ENCODE measurements at places on chromosomes 2 and 18.

GRCh38 chr18:1499265-1499664 is 594.6 kb downstream of the ADCYAP1 start:
- DNase-seq: no peak

- no peak for DNase-seq
These were observed 118.7 kb downstream of the EPB41L3 start for GRCh38 chr18:5424903-5425664.

DNA sequence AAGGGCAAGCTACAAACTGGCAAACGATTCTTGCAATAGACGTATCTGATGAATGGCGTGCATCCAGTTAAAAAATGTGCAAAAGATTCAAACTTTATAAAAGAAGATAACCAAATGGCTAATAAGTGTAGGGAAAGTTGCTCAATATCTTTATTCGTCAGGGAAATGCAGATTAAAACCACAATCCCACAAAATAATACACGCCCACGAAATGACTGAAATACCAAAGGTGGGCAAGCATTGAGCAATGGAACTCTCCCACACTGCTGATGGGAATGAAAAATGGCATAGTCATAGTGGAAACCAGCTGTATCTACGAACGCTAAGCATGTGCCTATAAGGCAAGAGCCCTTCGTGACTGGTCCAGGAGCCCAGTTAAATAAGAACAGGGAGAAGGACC is 168.6 kb upstream of the SIX2 start:
- DNase-seq: no peak

DNA sequence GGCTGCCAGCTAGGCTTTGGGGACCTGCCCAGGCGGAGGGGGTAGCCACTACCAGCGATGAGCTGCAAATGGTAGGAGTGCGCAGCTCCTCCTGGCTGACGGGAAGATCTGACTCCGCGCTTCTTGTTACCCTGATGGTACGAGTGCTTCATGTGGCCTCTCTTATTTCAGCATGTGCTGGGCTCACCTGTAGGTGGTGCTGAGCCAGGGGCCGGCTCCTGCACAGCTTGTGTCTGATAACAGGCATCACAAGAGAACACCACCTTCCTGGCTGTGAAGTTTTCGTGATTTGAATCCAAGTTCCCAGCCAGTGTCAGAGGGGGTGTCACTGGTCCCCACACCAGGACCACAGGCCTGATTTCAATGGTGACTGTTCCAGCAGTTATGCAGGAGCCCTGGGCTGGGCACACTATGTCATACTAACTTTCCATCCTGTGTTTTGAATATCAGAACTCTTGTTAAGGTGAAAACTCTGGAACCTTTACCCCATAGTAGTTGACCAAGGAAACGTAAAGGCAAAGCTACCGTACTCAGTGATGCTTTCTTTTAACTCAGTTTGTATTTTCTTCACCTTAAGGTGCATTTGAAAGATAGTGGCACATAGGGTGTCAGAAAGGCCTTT is 28.0 kb downstream of the APCDD1 start:
- DNase-seq: no peak

DNA sequence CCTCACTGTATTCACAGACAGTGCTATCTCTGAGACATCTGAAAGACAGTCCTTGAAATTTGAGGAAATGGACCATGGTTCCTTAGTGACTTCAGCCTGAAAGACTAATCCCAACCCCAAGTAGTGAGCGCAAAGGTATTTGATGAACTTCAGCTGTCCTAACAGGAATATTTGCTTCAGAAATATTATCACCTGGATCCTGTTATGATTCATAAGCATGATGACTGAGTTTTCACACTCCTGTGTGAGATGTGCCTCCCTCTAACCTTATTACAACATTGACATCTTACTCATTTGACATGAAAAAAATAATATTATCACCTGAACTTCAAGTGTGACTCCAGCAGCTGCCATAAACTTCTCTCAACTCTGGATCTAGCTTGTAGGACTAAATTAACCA is 11.6 kb upstream of the MRPL19 start:
- no peak for DNase-seq

- DNase-seq: no peak
These were observed 328.8 kb upstream of the SLC14A2 start for GRCh38 chr18:45286431-45286830.

DNA sequence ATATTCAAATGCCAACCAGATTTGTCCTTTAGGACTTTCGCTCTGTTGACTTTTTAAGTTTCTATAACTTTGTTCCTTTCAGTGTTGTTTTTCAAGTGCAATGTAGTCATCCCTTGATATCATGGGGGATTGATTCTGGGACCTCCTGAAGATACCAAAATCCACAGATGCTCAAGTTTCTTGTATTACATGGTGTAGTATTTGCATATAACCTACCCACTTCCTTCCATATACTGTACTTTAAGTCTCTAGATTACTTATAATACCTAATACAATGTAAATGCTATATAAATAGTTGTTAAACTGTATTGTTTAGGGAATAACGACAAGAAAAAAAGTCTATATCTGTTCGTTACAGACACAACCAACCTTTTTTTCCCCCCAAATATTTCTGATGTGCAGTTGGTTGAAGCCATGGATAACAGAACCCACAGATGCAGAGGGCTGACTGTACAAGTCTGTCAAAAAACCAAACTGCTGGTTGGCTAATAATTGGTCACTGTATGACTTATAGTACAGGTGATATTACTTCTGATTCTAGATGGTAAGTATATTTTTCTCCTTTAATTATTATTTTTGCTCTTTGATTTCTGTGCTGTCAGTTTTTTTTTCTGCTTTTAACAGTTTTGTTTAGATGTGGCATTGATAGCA is 201.7 kb upstream of the STON1 start:
- DNase-seq: no peak

DNA sequence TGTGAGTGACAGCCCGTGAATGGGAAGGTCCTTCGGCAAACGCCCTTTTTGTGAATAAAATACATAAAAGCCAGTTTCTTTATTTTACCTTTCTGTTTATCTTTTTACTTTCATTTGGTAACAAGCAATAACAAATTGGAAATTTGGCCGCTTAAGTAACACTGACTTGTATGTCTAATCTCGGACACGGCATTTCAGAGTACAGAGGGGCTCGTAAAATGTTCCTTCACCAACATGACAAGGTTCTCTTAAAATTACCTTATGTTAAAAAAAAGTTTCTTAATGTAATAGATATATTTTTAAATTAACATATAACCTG is 558 bp upstream of the NEMP2 start:
- DNase-seq: no peak

GRCh38 chr2:98560256-98560771 is 48.0 kb downstream of the COA5 start:
- DNase-seq: no peak

DNA sequence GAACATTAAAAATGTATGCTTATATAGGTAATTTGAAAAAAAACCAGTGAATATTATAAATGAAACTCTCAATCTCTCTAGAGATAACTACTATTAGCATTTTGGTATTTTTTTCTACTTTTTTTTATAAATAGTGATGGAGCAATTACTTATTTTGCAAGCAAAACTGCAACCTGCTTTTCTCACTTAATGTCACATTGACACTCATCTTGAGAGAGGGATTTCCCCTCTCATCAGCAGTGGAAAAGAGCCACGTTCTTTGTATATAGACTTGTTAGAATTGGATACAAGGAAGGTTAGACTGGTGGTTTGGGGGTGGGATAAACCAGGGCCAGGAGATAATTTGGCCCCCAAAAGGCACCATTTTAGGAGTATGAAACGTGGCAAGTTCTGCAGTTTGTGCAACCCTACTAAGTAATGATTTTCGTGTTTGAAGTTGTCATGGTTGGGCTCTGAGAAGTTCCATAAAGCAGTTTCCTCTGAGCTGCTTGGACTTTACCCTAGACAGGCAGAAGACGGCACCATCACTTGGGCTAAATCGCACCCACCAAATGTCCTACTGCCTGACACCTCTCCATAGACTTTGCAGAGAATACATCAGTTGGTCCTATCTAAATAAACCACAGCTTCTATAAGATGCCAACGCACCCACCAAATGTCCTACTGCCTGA is 194.0 kb downstream of the ACTR3 start:
- DNase-seq: no peak

DNA sequence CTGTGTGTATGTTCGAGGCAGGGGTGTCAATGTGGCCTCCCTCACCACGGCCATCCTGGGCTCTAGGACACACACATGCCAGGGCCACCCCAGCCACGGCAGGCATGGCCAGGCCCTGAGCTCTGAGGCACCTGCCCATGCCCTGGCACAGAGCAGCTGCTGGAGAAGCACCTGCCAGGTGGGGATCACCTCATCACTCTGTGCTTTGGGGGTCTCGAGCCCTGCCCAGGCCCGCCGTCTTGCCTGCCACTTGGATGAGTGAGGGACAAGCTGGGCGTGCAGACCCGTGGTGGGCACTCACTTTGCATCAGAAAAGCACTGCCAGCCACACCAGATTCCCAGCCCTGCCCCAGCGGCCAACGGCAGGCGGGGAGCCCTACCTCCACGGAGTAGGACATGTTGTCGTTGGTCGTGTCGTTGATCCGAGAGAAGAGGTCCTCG is 33.1 kb downstream of the KIF1A start:
- no peak for DNase-seq

DNA sequence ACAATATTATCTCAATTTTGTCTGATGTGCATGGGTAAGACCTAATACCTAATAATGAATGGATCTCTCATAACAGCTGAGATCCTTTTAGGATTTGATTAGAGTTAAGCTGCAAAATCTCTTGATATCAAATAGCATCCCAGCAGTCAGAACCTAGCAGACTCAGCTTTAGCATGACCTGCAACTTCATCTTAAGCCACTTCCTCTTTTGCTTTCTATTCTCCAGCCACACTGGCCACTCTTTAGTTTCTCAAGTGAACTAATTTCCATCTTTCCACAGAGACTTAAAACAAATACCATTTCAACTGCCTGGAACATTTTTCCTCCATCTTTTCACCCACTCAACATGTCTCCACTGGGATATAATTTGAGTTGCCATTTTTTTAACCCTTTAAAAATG is 1251.6 kb upstream of the ZEB2 start:
- DNase-seq: no peak

DNA sequence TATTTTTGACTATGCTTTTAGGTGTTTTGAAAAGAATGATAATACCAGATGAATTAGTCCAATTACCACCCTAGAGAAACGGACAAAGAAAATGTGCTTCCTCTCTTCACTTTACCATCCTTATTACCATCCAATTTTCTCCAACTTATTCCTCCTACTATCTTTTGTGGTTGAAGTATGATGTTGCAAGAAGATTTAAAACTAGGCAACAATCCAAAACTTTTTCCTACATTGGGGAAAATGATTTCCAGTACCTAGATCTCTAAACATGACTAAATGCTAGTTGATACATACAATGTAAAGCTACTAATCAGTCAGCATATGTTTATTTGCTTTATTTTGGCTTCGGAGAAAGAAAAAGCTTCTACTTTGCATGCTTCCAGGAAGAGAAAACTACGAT is 355.0 kb upstream of the LYPD1 start:
- DNase-seq: no peak

GRCh38 chr18:59672235-59672711 is 24.9 kb downstream of the CCBE1 start:
- DNase-seq: no peak

Data from activated T-cell treated with anti-CD3 and anti-CD28 coated beads, Interleukin-2, amount 50 U/mL, for 1 hour (primary cell).